ENCODE measurements at places on chromosomes 11 and 22.
A peak's percentile ranks its signal among the peaks of the same experiment; 100 is the strongest.

DNA sequence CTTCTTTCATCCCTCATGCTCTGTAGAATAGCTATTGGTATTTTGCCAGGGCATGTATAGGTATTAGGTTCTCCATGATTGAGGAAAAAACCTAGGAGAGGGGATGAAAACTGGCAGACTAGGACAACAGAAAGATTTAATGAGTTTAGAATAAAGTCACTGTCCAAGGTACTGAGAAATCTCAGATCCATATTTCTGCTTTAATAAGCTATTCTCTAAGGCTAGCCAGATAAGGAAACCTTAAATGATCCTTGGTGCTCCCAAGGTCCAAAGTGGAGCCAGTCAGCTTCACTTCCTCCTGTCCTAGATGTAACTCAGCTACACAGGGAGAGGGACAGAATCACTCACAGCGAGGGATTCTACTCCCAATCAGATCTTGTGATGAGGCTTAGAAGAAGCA, 13.7 kb upstream of the CSNK2A3 start:
- DNase-seq, result no peak

DNA sequence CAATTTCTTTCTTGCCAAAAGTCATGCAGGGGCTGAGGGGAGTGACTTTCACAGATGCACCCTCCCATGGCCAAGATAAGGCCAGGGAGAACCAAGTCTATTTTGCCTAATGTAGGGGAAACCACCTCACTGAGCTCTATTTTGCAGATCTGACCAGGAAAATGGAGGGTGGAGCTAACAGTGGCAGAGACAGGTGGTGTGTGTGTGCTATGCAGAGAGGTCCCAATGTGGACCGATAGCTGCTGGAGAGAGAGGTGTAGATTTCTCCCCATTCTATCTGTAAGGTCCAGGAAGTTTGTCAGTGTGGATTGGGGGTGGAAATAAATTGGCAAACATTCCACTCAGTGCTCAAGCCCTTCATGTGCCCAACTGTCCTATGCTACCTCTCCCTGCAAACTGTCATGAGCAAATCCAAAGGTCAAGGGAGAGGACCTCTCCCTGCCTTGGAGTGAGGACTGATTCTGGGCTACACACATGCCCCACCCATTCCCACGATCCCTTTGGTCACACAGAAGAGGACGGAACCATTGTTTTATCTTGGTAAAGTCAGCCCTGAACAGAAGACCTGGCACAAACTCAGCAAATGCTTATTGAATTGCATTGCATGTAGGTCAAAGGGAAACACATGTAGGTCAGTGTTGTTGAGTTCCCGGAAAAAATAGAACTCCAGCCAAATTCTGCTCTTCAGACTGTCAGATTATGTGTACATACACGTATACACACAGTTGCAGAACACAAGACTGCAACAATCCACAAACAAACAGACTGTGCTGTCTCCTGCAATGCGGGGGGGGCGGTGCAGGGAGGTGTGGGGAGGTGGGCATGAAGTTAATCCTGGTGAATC, 65.9 kb downstream of the C11orf58 start:
- no peak for DNase-seq

DNA sequence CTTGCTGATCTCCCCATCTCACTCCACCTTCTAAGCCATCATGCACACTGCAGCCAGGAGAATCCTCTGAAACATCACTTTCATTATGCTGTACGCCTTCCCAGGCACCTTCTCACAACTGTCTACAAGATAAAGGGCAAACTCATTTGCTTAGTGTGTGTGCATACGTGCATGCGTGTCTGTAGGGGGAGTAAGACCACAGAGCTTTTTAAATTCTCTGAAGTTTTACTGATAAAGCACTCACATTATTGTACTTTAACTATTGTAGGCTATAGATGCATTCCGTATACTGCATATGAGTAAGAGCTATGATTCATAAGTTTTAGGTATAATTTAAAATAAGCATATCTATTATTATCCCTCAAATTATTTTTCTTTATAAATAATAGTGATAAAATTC, 15.3 kb upstream of the ANKK1 start:
- DNase-seq, result no peak

DNA sequence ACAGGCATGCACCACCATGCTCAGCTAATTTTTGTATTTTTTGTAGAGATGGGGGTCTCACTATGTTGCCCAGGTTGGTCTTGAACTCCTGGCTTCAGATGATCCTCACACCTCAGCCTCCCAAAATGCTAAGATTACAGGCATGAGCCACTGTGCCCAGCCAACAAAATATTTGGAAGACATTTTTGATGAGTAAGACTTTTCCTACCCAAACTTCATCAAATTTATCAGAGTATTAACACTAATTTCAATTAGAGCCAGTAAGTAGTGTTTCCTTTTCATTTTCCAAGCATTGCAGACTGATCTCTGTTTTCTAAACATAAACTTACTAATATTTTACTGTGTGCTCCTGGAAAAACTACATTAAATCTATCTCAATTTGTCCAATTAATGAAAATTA, 1.4 kb upstream of the CRTAM start:
- DNase-seq, result no peak

- no peak for DNase-seq
Observed at GRCh38 chr22:46681010-46681409, 57.0 kb downstream of the CERK start.

DNA sequence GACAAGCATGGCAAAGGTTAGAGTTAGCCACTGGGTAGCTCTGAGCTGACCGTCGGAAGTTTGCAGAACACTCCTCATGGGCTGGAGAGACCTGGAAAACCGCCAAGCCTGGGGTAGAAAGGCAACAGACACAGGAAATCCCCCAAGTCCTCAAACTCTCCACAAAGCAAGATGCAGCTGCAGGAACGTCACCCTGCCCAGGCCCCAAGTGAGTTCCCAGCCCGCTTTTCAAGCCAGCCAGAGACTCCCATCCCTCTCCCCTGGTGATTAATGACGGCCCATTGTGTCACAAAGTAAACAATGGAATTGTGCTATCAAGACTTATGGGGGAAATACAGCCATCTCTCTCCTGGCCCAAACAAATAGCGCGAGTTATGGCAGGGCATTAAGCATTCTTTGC, 633.0 kb downstream of the TBC1D22A start:
- no peak for DNase-seq

GRCh38 chr11:64851831-64852351, 7.4 kb upstream of the CDC42BPG start:
- no peak for DNase-seq

DNA sequence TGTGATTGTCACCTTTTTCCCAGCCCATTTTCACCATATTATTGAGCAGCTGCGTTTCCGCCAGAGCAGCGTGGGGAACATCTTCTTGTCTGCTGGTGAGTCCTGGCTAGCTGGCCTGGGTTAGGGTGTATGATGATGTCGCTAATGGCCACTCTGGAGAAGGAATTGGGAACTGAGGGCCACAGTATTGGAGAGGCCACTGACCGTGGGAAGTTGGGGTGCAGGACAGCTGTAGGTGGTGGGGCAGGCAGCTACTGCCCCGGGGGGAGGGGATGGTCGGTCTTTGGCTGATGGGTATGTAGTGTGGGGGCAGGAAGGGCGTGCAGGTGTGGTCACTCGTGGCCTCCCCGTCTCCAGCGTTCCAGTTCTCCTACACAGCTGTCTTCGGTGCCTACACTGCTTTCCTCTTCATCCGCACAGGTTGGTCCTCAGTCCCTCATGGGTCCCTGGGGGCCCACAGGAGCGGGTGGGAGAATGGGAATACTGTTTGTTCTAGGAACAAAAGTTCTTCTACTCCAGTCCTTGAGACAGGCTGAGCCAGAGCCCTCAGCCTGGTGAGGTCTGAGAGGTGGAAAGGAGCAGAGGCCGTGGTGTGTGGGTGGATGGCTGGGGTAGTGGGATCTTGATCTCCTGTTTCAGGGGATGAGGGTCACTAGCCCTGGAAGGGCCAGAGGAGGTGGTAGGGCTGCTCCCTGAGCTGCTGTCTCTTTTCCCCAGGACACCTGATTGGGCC, 2.1 kb downstream of the RCE1 start:
- no peak for DNase-seq

DNA sequence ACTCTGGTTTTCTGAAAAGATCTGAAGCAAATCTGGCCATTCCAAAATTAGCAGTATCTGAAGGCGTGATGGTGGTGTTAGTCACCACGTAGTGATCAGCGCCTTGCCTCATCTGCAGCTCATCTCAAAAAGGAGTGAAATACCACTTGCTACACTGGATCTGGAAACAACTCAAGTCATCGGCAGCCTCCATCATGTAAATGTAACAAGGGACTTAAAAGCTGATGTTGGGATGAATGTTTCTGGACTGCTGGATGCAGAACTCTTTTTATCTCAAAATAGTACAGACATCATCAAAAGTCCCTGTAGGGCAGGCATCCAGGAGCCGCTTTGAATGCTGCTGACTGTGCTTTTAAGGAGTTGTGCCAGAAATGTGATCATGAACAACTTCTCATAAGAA, 14.1 kb upstream of the APLP2 start:
- no peak for DNase-seq

GRCh38 chr22:35230417-35230816, 26.9 kb upstream of the HMGXB4 start:
- no peak for DNase-seq

DNA sequence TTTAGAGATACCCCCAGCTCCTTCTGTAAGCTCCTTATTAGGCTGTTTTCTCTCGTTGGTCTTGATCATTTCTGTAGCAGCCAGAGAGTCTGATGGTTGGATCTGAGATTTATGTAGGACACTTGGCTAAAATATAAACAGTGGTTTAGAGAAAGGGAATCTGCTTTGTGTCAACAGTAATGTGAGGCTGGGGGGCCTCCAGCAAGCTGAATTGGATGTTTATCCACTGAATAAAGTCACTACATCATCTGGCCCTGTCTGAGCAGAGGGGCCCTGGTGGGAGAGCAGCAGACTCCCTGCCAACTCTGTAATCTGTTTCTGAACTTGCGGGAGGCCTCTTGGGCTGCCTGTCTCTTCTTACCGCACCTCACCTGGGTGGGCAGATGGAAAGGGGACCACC, 328.5 kb upstream of the PLET1 start:
- DNase-seq, result no peak

GRCh38 chr11:38680166-38680565, 2082.1 kb upstream of the RAG2 start:
- no peak for DNase-seq

DNA sequence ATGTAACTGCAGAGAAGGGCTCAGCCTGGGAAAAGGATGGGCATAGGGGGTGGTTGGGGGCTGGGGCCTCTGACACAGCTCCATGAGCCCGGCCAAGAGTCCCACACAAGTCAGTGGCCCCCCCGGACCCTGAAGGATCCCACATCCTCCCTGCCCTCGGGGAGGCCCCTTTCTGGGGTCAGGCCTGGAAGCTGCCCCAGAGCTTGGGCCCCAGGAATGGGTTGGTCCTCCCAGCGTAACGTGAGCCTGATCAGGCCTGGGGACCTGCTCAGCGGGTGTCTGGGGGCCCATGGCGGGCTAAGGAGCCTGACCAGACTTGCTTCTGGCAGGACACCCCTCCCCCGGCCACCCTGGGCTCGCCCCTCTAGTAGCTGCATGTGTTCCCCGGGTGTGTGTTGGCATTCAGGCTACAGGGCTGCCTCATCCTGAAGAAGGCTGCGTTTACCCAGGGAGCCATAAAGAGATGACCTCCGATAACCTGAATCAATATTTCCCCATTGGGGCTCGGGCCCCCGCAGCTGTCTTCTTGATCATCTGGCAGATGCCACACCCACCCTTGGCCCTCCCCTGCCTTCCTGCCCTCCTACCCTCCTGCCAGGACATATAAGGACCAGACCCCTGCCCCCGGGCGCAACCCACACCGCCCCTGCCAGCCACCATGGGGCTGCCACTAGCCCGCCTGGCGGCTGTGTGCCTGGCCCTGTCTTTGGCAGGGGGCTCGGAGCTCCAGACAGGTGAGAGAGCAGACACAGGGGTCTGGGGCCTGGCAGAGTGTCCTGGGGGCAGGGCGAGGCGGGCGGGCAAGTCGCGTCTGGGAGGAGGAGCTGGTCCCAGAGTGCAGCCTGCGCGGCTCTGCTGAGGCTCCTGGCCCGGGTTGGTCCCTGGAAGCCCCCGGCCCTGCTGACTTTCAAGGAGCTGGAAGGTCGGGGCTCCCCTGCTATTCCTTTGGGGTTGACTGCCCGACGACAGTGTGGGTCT, at the start of gene MUC2:
TSS of gene MUC2 (plus strand) at position 631 of the 978 bp plus-strand sequence.
- DNase-seq, result no peak

DNA sequence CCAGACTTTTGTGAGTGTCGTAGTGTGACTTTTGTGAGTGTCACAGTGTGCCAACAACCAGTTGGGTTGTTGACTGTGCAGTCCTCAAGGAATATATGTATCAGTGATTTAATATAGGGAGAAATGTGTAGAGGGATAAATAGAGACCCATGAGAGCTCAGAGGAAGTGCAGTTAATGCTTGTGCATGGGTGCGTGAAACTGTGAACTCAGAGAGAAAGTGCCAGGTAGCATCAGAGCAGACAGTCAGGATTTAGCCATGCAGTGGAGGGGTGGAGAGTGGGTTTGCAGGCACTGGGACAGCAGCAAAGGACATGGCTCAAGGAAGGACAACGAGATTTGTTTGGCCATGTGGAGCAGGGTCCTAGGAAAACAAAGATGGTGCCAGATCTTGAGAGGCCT, 33.6 kb downstream of the YWHAH start:
- no peak for DNase-seq

DNA sequence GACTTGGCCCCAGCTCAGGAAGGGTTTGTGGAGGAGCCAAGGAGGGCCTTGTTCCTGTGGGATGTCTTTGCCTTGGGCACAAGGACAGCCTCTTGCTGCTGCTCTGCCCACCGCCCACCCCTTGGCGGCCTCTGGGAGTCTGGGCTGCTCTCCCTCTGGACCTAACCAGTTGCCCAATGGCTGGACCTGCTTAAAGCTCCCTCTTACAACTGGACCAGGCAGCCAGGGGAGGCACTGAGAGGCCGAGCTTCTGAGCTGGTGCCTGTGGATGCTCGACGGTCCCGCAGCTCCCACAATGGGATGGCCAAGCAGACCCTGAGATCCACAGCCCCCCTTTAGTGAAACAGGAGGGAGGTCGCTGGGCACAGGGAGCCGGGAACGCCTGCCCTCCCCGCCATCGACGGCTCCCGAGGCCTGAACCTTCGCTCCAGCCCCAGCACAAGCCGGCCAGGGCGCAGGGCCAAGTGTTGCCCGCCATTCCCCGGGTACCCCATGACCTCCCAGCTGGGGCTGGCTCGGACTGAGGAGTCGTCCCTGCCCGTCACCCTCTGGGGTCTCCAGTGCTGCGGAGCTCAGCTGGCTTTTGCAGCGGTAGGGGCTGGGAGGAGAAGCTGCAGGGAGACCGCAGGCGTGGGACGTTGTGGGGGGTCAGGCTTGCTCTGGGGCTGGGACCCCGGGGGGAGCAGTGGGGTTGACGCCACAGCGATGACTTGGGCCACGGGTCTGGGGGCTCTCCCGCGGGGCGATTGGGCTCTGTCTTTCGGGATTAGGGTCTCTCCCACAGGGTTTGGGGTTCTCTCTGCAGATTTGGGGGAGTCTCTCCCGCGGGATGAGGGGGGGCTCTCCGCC, 584 bp upstream of the GAL start:
- no peak for DNase-seq

- peak; percentile 83 for DNase-seq
Observed at GRCh38 chr22:42369250-42370041, 62.8 kb downstream of the NFAM1 start.
